ENCODE measurements at places on chromosomes 2 and 18. TPM values are rescaled to one million over a fixed set of nuclear protein-coding genes. Genes with fewer than 3 reads are reported as not detected.

PTRHD1 gene
- 54.0 TPM for total RNA-seq

CREB1 gene
- 54.5 TPM for total RNA-seq

DSG2 gene
- total RNA-seq, result 155 TPM

LHCGR gene
- not detected for total RNA-seq

HAUS1 gene
- 28.8 TPM for total RNA-seq

ZBTB7C gene
- total RNA-seq, result 1.1 TPM

REG3A gene
- total RNA-seq, result not detected

LYG1 gene
- 1.0 TPM for total RNA-seq

CNTNAP5 gene
- not detected for total RNA-seq

IMMT gene
- total RNA-seq, result 66.9 TPM

STPG4 gene
- total RNA-seq, result not detected

TFPI gene
- total RNA-seq, result 34.2 TPM

R3HDM1 gene
- 12.7 TPM for total RNA-seq

IL18R1 gene
- 5.1 TPM for total RNA-seq

BMP10 gene
- not detected for total RNA-seq

MOB4 gene
- total RNA-seq, result 37.1 TPM

CD302 gene
- total RNA-seq, result 0.92 TPM

WIPF1 gene
- total RNA-seq, result 9.5 TPM

ALK gene
- total RNA-seq, result not detected

ATP6V1B1 gene
- total RNA-seq, result not detected

ASIC4 gene
- not detected for total RNA-seq

C2orf66 gene
- not detected for total RNA-seq

ANKRD44 gene
- total RNA-seq, result 4.3 TPM

All from kidney epithelial cell (primary cell).